Brain (organoid and tissue), 16 donors: ENCODE measurements at places on chromosomes 11 and 22.

DNA sequence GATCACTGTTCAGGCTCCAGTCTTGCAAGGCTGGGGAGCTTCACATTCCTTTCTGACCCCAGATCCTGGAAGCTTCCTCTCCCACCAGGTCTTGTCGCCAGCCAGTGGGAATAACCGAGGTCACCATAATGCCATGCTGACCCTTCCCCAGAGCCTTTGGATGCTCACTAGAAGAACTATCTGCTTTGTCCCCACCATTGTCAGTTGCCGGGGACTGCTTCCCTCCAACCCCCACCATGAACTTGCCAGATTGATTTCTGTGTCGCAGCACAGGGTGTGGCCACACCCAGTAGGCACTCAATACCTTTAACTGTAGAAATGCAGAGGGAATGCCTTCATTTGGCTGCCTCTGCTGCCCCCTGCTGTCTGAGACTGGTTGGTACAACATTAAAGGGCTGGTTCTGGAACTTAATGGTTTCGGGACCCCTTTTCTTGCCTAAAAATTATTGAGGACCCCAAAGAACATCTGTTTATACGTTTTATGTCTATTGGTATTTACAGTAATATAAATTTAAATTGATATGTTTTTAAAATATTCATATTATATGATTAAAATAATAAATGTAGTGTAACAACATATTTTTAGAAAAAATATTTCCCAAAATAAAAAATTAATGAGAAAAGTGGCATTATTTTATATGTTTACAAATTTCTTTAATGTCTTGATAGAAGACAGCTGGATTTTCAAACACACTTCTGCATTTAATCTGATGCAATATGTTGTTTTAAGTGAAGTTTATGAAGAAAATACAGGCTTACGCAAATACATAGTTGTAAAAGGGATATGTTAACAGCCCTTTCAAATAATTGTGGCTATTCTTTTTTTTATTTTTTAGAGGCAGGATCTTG, 6.7 kb upstream of the GDPD5 start:
- DNase-seq, result peak; percentile 66

GRCh38 chr22:40592352-40593113, 44.0 kb downstream of the MRTFA start:
- no peak for DNase-seq

- DNase-seq, result no peak
These were observed 53.0 kb downstream of the DHCR7 start for GRCh38 chr11:71395263-71395560.

DNA sequence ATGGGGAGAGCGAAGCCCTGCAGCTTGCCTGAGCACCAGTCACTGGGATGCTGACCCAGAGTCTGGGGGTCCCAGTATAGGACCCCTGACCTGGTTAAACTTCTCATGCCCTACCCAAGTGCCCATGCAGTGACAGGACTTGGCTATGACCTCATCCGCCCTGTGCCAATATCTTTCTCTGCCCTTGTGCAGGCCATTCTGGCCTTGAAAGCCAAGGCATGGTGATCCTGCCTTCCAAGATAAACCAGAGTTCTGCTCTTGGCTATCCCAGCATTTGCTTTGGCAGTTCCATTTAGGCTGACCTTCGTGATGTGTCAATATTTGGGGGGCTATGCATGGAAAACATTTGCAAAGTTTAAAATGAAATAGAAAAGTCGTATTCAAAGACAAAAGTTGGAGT, 240.8 kb upstream of the MPPED2 start:
- DNase-seq, result no peak

DNA sequence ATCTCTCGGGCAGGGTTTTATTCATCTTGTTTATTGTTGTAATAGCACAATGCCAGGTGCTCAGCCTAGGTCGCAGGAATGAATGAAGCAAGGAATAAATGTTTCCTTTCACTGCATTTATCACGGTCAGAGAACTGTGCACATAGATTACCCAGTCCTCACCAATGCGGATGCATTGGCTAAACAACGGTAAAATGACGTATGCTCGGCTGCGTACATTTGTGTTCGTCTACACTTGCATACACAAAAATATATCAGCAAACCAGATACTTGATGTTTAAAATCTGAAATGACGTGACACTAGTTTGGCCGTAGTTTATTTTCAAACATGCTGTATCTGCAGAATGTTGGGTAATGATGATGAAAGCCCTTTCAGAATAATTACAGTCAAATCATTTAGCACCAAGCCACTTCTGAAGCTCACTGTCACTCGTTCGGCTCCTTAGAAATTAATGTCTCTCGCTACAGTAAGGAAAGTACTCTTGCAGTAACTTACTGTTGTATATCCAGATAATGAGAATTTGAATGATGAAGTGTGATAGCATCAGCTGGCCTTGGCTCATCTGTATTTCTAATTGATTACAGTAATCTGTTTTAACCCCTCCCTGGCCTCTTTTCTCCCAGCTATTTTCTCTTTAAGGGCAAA, 268.9 kb downstream of the LRRC4C start:
- peak; percentile 33 for DNase-seq

DNA sequence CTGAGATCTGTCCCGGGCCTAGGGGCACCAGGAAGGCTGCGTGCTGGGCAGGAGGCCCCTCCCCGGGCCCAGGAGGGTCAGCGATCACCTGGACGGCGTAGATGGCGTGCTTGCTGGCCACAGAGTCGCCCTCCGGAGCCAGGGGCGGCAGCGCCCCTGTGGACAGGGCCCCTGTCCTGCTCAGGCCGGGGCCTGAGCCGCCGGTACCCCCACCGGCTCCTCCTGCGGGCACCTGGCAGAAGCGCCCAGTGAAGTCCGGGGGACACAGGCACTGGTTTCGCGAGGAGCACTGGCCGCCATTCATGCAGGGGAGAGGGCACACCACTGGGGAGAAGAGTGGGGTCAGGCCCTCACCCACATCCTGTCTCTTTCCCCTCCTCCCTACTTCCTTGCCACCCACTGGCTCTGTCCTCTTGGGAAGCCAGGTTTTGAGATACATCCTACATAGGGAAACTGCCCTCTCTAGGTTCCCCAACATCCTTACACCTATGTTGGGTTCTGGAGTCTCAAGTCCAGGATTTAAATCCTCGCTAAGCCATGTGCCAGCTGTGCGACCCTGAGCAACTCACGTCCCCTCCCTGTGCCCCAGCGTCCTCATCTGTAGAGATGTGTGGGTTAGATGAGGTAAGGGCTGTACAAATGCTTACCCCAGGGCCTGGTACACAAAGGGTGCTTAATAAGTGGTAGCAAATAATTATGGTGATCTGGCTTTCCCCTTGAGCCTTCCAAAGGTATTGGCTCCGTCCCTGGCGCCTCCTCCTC, 3.9 kb downstream of the LTBP3 start:
- no peak for DNase-seq

DNA sequence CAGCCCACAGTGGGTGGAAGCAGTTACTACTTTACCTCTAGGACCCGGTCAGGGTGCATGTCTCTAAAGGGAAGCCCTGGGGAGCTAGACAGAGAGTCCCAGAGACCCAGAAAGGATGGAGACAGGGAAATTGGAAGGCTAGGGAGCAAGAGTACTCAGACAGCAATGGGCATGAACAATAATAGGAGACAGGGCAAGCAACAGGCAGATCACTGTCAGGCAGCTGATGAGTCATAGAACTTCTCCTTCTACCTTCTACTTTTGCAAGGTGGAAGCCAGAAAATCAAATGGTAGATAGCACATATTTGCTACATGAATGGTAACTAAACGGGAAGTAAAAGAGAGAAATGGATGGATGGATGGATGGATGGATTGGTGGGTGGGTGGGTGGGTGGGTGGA, 19.6 kb downstream of the CD5 start:
- no peak for DNase-seq

- peak; percentile 33 for DNase-seq
These were observed 49.3 kb downstream of the LRFN4 start for GRCh38 chr11:66906061-66906733.

DNA sequence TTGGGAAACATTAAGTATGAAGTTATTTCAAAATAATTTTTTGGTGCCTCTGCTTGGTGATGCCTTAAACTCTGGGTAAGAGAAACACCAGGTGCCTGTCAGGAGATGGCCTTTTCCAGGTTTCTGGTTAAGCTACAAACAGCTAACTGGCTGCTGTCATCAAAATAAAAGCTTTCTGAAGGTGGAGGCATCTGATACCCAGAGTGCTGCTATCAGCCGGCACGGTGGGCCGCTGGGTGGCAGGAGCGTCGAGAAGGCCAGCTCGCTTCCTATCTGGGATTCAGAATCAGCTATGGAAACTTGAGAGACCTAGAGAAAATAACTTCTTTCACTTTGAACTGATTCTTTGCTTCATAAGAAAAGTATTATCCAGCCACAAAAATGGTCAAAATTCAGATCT, 80.8 kb upstream of the PITPNB start:
- no peak for DNase-seq

- DNase-seq, result no peak
These were observed 15.6 kb downstream of the TUB start for GRCh38 chr11:8096575-8096974.

DNA sequence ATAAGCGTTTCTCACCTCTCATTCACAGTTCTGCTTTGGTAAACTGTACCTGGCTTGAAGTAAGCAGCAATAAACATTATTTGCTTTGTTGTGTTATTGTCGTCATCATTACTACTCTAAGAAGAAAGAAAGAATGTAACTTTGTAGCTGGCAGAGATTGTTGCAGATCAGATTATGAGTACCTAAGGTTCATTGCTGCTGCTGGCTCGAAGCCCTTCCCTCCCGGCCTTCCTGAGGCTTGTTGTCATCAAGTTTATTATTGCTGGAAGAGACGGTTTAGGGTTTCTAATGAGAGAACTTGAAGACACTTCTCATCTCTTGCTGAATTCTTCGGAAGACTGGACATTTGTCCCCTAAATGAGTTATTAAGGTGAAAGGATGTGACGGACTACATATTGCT, 101.3 kb downstream of the GRAMD1B start:
- DNase-seq, result no peak

DNA sequence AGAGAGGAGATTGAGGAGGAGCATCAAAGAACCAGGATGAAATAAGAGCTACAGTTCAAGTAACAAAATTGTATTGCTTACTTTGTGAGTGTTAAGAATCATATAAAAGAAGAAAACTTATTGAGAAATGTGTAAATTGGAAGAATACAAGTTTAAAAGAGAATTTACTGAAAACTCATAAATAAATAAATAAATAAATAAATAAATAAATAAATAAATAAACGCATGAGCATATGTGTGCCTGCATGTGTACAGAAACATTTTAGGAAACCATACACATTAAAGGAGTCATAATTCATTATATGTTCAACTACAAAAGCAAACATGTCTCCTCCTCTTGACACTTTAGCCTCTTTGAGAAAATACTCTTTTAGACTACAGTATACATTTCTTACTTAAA, 42.6 kb downstream of the CNTN5 start:
- DNase-seq, result no peak

- DNase-seq, result no peak
These were observed 124.8 kb downstream of the ATG16L2 start for GRCh38 chr11:72939031-72939430.

- DNase-seq, result peak; percentile 9
These were observed 31.1 kb downstream of the OR6Q1 start for GRCh38 chr11:58061813-58062212.

GRCh38 chr11:34495724-34496377, 17.7 kb downstream of the ELF5 start:
- no peak for DNase-seq

- DNase-seq, result no peak
These were observed 82.4 kb downstream of the MYEOV start for GRCh38 chr11:69376155-69377028.
